Adipose tissue (tissue), 3 donors: ENCODE measurements at places on chromosomes 13 and 19. TPM values are rescaled to one million over a fixed set of nuclear protein-coding genes. Genes with fewer than 3 reads are reported as not detected.

The NFIX gene
- 77.6 TPM for polyA plus RNA-seq

The ZNF724 gene
- 0.24 TPM for polyA plus RNA-seq

The CYP4F3 gene
- polyA plus RNA-seq, result 0.51 TPM

The UGGT2 gene
- 9.7 TPM for polyA plus RNA-seq

The IL4I1 gene
- polyA plus RNA-seq, result 0.63 TPM

The TGFBR3L gene
- not detected for polyA plus RNA-seq

The ODAD3 gene
- polyA plus RNA-seq, result 0.15 TPM

The PEG3 gene
- 1.3 TPM for polyA plus RNA-seq

The EHD2 gene
- polyA plus RNA-seq, result 32.7 TPM

The LCP1 gene
- 66.6 TPM for polyA plus RNA-seq

The MATK gene
- 2.6 TPM for polyA plus RNA-seq

The SEMA6B gene
- 3.3 TPM for polyA plus RNA-seq

The LILRA2 gene
- 7.9 TPM for polyA plus RNA-seq

The ZFP36 gene
- 80.2 TPM for polyA plus RNA-seq

The GRIK5 gene
- polyA plus RNA-seq, result 0.51 TPM

The HCN2 gene
- polyA plus RNA-seq, result 0.09 TPM

The LRRC4B gene
- 0.52 TPM for polyA plus RNA-seq

The CGB3 gene
- polyA plus RNA-seq, result not detected

The PRODH2 gene
- polyA plus RNA-seq, result 2.2 TPM

The PNMA8C gene
- polyA plus RNA-seq, result 0.03 TPM

The CLEC4M gene
- 0.16 TPM for polyA plus RNA-seq

The OVOL3 gene
- polyA plus RNA-seq, result not detected

The FFAR1 gene
- not detected for polyA plus RNA-seq

The GAMT gene
- 52.7 TPM for polyA plus RNA-seq

The ZNF548 gene
- polyA plus RNA-seq, result 6.1 TPM

The KLK14 gene
- polyA plus RNA-seq, result 0.07 TPM

The ZNF729 gene
- not detected for polyA plus RNA-seq

The FKBP8 gene
- 221 TPM for polyA plus RNA-seq
